Progenitor cell of endocrine pancreas (in vitro differentiated cells): ENCODE measurements at places on chromosomes 1 and 21.

DNA sequence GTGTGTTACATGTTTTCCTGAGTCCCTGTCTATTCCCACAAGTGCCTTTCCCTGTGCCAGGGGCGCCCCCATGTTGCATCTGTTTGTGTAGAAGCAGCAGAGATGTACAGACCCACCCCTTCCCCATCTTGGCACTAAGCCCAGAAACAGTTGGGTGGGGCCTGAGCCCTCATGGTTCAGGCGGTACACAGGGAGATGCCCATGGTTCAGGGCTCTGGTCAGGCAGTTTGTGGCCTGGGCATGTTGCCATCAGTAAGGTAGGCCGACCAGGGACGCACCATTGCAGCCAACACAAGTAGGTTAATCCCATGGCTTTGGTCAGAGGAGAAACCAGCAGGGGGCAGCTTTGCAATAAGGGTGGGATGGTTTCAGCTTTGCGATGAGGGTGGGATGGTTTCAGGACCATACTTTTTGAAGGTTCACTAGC is 914 bp upstream of the ADGRB2 start:
- DNase-seq, result no peak

GRCh38 chr1:117341123-117341522 is 26.1 kb upstream of the MAN1A2 start:
- no peak for DNase-seq

GRCh38 chr1:237411621-237412020 is 369.6 kb downstream of the RYR2 start:
- DNase-seq, result no peak

DNA sequence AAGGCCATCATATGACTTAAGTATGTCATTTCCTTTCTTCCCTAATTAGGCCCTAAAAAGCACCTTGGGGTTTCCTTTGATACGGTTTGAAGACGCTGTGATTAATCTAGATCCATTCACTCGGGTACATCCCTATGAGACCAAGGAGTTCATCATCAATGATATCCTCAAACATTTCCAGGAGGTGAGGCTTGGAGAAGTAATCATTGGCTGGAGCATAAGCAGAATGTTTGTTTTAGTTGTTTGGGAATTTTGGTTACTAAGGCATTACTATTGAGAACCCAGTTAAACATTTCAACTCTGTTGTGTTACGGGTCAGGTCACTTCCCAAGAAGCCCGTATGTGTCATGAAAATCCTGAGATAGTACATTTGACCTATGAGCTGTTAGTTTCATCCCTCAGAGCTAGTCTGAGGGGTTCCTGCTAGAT is 185.2 kb downstream of the VPS13D start:
- no peak for DNase-seq

- DNase-seq, result no peak
Observed at GRCh38 chr1:14811573-14811972, 213.1 kb downstream of the KAZN start.

DNA sequence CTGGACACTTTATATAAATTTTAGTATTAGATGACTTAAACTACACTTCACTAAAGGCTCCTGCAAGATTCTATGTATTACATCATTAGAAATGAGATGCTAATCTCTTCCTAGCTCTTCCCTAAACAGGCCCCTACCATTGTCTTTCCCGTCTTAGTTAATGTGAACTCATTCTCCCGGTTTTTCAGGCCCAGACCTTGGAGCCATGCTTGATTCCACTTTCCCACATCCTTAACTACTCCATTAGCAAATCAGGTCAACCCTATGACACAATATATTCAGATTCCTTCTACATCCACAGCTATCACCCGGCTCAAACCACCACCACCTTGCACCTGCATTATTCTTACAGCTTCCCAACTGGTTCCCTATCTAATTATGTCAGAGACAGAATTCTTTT is 73.3 kb downstream of the NVL start:
- DNase-seq, result no peak

DNA sequence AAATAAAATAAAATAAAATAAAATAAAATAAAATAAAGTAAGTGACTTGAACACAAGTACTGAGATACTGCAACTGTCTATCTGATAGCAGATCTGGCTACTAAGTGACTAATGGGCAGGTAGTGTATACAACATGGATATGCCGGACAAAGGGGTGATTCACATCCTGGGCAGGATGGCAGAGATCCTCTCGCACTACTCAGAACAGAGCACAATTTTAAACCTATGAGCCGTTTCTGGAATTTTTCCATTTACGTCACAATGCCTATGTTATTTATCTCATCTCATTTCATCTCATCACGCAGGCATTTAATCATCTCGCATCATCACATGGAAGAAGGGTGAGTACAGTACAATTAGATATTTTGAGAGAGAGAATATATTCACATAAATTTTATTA is 233.3 kb upstream of the COA6 start:
- no peak for DNase-seq

DNA sequence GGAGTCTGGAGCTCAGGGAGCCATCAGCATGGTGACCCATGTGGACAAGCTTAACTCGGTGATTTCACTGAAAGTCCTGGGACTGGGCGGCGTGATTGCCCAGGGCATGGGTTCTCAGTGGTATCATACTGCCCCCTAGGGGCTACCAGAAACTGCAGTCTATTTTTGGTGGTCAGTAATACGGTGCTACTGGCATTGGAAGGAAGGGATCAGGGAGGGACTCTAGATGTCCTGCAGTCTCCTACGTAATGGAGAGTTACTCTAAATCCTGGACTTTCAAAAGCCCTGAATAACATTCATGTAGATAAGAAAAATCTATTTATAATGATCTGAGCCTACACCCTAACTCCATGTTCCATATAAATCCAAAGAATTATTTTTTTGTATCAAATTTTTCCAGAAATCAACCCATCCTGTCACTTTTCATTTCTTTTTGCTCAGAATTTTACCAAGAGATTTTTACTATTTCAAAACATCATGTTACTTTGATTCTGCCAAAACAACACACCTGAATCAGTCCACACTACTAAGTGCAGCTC is 37.3 kb downstream of the PABPC4 start:
- peak; percentile 36 for DNase-seq

GRCh38 chr1:180674603-180675530 is 43.0 kb downstream of the XPR1 start:
- no peak for DNase-seq

DNA sequence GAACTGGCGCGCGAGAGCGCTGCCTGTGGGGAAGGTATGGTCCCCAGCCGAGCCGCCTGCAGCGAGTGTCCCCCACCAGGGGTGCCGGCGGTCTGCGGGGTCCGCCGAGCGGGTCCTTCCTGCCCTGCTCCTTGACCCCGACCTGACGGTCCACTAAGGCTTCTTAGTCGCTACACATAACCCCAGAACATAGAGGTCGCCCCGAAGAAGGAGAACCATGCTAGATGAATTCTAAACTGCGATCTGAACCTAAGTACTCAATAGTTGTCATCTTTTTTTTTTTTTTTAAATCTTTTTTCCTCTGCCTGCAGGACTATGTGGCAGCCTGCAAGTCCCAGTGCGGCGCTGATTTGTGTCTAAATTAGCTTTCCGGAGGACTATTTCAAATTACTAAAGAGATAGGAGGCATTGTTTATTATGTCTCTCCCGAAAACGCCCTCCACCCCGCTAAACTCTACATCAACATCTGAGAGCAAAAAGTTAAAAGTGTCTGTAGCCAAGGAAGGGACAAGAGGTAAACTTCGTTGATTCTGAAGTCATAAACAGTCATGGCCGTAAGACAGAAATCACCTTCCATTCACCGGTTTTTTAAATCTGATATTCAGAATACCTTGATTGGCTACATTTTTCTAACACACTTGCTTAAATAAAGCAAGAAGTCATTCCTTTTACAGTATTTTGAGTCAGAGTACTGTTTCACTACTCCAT is 476 bp downstream of the AXDND1 start:
- DNase-seq, result no peak

GRCh38 chr1:169762699-169763098 is 28.8 kb upstream of the SELE start:
- no peak for DNase-seq

DNA sequence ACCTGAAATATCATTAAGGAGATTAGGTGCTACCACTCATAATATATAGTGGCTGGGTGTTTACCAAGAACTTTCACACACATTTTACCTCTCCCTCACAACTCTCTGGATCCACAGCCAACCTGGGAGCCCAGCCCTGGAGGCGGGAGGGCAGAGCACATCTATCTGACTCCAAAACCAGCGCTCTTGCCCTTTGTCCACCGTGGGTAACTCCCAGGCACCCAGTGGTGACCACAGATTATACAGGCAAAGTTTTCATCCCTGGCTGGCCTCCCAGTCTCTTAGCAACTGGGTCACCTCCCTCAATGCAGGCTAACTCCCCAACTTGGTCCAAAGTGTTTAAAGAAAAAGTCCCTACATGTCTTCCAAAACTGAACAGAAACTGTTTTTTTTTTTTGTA is 2.4 kb downstream of the PAQR7 start:
- DNase-seq, result no peak

DNA sequence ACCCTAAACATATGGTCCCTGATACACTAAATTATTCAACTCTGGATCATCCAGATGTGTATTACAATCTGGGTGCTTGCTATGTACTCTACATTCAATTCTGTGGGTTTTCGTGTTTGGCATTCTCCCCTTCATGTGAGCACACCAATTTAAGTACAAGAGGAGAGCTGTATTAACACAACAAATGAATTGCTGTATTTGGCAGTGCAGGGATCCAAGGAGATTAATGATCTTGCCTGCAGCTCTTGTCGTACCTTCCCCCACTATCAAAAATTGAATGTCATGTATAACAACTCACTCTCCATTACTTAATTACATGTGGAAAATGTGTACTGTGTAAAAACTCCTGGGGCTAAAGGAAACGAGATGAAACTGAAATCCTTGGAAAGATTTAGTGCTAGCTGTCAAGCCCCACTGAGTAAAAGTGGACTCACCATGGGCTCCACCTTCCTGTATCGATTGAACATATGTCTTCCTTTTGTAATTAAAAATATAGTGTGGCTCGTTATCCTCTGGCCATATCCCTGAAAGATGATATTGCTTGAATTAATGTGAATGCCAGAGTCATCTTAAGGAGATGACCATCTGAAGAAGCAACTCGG is 172.2 kb upstream of the L1TD1 start:
- no peak for DNase-seq

DNA sequence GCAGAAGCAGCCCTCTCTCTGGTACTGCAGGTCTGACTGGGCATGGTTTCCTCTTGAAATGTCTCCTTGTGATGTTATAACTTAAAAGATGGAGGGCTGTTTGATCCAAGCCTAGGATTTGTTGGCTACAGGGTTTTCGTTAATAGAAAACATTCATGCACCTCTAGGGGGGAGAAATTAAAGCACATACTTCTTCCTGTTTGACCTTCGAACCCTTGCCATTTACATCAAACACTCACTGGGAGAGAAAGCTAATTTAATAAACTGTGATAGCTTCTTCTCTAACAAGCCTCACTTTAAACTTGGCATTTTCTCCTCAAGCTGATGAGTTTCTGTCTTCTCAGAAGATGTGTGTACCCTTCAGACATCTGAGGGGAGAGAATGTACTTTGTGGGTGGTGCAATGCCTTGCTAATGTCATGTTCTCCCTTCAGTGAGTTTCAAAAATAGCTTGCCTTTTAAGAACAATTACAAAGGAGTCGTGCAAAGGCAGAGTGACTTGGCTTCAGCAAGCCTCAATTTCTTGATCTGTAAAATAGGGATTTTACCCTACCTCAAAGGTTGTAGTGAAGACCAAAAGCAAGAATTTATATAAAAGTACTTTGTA is 20.4 kb downstream of the CACHD1 start:
- DNase-seq, result no peak
